ENCODE measurements at places on chromosomes 13 and 19.

- peak; percentile 29 for DNase-seq
Observed at GRCh38 chr19:50402544-50403301, 16.0 kb upstream of the SPIB start.

DNA sequence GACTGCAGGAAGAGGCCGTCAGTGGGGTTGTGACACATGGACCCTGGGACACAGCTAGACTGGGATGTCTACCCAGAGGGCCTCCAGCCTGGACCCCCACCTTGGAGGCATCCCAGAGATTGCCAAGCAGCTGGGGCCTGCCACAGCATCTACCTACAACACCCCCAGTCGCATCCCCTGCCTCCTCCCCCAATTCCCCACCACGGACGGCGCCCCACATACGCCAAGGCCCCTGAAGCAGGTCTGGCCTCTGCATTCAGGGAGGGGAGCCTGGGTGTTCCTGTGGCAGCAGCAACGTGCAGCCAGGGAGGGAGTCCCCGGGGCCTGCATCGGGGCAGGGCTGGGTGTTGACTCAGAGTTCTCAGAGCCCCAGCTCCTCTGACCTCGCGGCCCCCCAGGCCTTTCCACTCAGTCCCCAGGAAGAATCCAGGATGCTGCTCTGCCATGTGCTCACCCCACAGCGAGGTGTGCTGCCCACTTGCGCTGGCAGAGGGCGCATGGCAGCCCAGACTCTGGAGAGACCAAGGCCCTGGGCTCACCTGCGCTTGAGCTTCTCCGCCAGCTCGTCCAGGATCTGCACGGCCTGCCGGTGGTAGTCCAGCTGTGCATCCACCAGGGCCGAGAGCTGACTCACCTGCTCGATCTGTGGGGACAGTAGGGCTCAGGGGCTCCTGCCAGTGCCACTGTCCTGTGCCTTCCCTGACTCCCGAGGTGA, 19.6 kb downstream of the MPND start:
- no peak for DNase-seq

- no peak for DNase-seq
Observed at GRCh38 chr13:94479616-94480015, at the start of gene DCT. DCT (minus strand) TSS chr13:94479682; CDS start chr13:94479255, 427 bp downstream.

- DNase-seq = no peak
Observed at GRCh38 chr19:3479834-3480215, 500 bp downstream of the SMIM24 start.

DNA sequence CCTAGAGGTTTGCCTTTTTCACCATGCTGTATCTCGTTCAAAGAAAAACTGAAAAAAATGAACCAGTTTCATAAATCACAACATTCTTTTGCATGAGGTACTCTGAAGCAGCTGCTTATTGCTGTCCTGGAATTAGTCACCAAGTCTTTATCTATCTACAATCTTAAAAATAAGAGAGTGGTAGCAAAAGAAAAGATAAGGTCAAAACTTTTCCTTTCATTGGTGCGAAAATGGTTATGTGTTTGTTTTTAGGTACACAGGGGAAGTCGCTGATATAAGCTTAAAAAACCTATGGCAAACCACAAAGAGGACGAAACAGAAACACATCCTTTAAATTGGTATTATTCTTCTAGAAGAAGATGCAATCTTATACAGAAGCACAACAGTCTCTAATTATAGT, 20.7 kb downstream of the OBI1 start:
- DNase-seq = no peak

DNA sequence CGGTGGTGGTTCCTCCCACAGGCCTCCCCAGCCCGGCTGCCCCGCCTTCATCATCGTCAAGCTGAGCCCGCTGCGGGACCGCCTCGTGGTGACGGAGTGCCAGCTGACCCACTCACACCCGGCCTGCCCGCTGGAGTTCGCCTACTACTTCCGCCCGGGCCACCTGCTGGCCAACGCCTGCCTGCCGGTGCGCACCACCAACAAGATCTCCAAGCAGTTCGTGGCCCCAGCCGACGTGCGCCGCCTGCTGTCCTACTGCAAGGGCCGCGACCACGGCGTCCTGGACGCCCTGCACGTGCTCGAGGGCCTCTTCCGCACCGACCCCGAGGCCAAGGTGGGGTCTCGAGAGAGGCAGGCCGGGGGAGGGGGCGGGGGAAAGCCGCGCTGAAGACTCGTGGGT, 12.0 kb downstream of the ZSWIM9 start:
- DNase-seq = no peak

DNA sequence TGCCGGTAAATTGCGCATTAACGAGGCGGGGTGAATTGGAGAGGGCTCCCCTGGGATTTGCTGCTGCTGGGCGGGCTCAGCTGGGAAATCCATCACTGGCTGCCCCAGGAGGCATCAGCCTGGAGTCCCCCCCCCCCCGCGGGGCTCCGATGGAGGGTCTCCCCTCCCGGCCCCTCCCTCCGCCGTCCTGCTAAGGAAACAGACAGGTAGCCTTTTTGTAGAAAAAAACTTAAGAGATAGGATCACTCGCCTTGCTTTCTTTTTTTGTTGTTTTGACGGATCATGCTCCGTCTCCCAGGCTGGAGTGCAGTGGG, 6.8 kb downstream of the TLE6 start:
- no peak for DNase-seq

- no peak for DNase-seq
Observed at GRCh38 chr19:33512021-33512420, 9.6 kb downstream of the PEPD start.

DNA sequence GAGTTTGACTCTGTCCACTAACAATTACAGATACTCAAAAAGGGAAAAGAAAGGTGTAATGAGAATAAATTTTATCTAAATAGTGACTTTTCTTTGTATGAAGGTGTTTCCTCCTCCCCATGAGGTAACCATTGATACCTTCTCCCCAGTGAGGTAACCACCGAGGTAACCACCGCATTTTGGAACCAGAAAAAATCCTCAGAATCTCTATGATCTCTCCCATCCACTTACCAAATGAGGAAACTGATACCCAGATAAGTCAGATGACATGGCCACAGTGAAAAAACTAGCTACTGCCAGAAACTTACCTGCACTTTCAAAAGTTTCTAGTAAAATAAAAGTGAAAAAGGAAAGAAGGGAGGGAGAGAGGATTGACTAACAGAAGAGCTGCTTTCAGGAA, 124.0 kb upstream of the FNDC3A start:
- DNase-seq = no peak

DNA sequence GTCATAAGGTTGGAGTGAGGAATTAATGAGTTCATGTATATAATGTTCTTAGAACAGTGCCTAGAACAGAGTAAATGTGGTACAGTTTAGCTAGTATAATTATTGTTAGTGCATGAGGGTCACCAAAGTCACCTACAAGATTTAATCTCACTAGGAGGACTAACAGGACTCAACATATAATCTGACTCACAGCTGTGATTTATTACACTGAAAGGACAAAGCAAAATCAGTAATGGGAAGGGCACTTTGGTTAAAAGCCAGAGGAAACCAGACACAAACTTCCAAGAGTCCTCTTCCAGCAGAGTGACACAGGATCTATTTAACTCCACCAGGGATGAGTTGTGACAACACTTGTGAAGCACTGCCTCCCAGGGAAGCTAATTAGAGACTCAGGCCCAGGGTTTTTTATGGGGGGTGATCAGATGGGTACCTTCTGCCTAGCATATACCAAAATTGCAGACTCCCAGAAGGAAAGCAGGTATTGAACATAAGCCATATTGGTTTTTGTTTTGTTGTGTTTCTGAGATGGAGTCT, 341.2 kb upstream of the DACH1 start:
- no peak for DNase-seq

- DNase-seq = peak; percentile 76
Observed at GRCh38 chr19:4556597-4557127, 2.8 kb downstream of the SEMA6B start.

GRCh38 chr13:105272660-105273631, 1262.5 kb downstream of the EFNB2 start:
- peak; percentile 52 for DNase-seq

GRCh38 chr13:27622102-27622820, 569 bp downstream of the POLR1D start:
- no peak for DNase-seq

DNA sequence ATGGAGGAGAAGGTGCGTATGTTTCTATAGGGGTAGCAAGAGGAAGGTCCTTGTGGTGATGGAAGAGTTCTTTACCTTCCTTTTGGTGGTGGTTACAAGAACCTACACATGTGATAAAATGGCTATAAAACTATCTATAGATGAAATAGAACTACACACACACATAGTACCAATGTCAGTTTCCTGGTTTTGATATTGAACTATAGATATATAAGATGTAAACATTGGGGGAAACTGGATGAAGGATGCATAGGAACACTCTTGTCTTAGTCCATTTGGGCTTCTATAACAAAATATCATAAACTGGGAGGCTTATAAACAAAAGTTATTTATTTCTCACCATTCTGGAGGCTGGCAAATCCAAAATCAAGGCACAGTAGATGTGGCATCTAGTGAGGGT, 47.1 kb downstream of the MZT1 start:
- DNase-seq = no peak
